Occipital lobe (tissue), 3 donors: ENCODE measurements at places on chromosomes 7 and 10.

- DNase-seq = no peak
These were observed 29.9 kb downstream of the BMPR1A start for GRCh38 chr10:86786368-86786767.

GRCh38 chr7:132080967-132081668 lies 495.2 kb downstream of the PLXNA4 start:
- DNase-seq = peak; percentile 45

- DNase-seq = no peak
These were observed 126.2 kb upstream of the NRP1 start for GRCh38 chr10:33460505-33461294.

GRCh38 chr7:137801003-137801402 lies 45.8 kb downstream of the DGKI start:
- DNase-seq = no peak

DNA sequence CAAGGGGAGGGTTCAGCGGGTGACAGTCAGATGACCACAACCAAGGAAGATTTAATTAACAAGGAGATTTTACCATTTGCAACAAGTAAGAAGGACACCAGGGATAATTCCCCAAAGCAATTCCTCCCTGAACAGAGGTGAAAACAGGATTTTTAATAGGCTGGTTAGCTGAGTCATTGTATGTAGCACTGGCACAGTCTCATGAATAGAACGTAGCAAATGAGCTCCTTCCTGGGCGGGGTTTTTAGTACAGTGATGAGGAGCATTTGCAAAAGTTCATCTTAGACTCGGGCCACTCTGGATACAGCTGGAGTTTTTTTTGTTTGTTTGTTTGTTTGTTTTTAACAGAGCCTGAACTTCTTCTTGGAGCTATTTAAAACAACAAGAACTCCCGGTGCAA lies 39.0 kb downstream of the TAC1 start:
- DNase-seq = no peak

- no peak for DNase-seq
These were observed 48.0 kb downstream of the MTURN start for GRCh38 chr7:30182814-30183213.

GRCh38 chr10:86311906-86312305 lies 54.7 kb downstream of the GRID1 start:
- no peak for DNase-seq

DNA sequence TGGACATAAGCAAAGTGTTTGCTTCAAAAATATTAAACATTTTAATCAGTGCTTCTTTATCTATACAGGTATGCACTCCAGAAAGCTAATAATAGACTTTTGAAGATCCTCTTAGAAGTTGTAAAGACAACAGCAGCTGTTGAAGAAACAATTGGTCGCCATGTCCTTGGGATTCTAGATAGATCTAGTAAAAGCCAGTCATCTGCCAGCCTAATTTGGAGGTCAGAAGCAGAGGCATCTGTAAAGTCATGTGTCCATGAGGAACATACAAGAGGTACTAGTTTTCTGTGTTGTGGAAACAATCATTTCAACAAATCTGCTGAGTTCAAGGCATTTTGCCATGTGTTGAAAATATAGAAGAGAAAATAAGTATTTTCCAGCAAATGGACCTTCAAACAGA lies 89.3 kb downstream of the CYP51A1 start:
- DNase-seq = no peak

DNA sequence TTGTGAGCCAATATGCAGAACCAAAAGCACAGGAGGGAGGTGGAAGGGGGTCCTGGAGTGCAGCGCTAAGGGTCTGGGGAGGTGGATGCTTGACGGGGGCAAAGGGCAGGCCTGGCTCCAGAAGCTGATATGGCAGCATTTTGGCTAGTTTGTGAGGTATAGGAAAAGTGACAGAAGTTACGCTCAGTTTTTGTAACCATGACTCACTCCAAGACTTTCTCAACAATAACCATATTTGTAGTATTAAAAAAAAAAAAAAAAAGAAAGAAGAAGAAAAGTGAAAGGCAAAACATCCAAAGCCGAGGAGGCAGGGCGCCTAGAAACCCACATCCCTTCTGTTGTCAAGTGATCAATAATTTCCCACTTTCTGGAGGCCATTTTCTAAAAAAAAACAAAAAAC lies 92.3 kb downstream of the RNF216 start:
- DNase-seq = no peak

GRCh38 chr7:3559278-3559677 lies 258.2 kb downstream of the SDK1 start:
- DNase-seq = no peak

- DNase-seq = no peak
These were observed 3.3 kb upstream of the PDGFA start for GRCh38 chr7:522951-523314.

GRCh38 chr10:66649626-66650025 lies 276.2 kb upstream of the LRRTM3 start:
- no peak for DNase-seq

GRCh38 chr10:48508791-48509772 lies 95.8 kb downstream of the ARHGAP22 start:
- DNase-seq = no peak

DNA sequence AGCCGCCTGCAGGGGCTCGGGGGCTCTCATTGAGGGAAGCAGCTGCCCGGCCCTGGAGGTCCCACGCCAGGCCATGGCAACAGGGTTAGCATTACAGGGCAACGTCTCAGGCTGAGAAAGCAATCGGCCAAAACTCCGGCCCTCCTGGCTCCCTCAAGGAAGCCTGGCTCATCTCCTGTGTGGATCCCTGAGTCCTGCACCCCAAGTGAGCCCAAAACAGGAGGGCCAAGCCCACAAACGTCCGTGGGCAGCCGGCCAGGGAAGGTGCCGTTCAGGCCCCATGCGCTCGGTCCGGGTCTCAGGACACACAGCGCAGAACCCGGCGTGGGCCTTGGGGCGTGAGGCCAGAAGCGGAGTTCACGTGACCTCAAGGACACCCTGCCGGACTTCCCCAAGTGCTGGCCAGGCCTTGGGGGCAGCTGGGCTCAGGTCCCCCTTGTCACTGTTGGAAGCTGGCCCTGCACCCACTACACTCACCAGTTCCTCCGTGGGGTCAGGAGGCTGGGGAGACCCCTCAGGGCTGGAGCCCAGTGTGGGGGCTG lies 8.0 kb upstream of the PWWP2B start:
- no peak for DNase-seq

DNA sequence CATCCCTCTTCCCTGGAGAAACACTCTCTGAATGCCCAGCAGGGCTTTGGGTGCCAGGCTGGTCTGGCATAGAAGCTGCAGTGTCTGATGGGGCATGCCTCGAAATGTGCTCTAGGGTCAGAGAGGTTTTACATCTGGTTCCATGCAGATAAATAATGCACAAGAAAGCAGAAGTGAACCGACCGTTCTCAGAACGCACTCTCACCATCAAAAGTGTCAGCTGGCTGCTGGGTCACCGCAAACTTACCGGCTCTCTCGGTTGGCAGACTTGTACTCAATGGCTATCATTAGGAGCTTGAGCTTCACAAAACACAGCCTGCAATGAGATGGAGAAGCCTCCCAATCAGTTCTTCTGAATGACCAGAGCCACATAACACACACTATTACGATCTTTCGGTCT lies 610.0 kb downstream of the KCNMA1 start:
- no peak for DNase-seq

DNA sequence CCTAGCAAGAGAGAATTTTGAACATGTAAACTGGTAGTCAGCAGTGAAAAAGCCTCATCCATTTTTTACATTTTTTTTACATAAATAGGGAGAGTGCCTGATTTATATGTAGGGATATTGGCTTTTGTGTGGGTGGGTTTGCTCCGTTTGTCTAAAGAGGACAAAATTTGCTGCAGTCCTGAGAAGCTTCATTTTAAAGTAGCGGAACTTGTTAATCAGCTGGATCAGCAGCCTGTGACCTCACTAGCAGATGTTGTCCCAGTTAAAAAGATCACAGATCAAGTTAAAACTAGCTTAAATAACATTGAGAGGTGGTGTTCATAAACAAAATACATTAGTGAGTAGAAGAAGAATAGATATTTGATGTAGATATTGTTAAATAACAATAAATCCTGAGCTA lies 2.6 kb downstream of the ATRNL1 start:
- no peak for DNase-seq

- DNase-seq = no peak
These were observed 107.7 kb downstream of the GRID1 start for GRCh38 chr10:86258941-86259340.

DNA sequence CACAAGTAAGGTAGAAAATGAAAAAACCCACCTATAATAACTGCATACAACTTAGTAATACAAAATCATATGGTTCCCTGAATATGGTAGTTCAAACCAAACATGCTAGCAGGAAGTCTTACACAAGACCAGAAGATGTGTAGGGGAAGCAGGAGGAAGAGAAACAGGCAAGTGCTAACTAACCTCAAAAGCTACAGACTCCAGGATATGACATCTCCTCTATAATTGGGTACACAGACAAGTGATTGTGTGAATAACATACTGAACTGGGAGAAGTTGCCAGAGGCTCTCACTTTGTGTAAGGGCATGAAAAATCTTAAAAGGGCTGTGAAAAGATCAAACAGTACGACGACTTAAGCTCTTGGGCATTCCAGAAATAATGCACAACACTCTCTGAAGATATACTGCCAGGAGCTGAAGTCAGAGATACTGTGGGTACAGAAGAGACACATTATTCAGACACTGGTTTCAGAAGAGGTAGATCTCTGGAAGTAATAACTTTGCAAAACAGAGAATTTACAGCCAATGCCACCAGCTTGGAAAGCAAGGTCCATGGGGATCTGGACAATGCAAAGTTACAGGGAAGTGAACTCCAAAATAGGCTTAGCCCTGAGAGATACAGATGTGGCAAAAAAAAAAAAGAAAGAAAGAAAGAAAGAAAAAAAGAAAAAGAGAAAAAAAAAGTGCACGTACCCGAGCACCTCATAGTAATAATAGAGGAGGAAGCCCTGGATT lies 767.2 kb downstream of the TNS3 start:
- no peak for DNase-seq
